ENCODE measurements at places on chromosomes 1 and 21.

DNA sequence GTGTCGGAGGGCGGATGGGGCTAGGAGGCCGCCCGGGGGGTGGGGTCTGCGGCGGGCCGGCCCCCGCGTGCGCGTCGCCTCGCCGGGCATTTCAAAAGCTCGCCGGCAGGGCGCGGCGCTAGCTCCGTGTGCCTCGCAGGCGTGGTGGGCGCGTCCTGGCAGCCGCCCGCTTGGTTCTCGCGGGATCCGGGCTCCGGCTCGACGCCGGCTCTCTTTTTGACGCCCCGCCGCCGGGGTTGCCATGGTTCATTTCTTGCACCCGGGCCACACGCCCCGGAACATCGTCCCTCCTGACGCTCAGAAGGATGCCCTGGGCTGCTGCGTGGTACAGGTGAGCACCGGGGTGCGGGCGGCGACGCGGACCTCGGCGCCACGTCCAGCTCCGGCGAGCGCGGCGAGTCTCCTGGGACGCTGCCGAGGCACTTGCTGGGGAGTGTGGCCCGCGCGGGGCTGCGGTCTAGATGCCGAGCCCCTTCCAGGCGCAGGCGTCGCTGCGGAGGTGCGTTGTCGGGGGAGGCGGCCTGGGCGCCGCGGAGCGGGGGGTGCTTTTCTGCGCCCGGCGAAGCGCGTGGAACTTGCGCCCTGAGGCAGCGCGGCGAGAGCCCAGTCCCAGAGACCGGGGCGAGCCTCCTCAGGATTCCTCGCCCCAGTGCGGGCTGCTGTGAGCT is at the start of gene ZYG11A:
TSS of gene ZYG11A (plus strand) at position 118 of the 668 bp plus-strand sequence. CDS start at position 242, 124 bp downstream.
- DNase-seq = peak; percentile 53

DNA sequence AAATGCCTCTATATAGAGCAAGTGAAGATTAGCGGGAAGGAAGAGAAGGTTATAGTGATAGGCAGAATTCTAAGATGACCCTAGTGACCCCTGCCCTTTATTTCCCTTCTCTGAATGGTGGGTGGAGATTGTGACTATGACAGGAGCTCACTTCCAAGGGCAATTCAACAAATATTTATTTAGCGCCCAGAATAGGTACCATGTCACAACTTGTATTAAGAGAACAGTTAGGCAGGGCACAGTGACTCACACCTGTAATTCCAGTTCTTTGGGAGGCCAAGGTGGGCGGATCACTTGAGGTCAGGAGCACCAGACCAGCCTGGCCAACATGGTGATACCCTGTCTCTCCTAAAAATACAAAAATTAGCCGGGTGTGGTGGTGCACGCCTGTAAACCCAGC is 236.0 kb upstream of the POGK start:
- no peak for DNase-seq

GRCh38 chr1:18805925-18806849 is 53.3 kb downstream of the TAS1R2 start:
- DNase-seq = no peak

DNA sequence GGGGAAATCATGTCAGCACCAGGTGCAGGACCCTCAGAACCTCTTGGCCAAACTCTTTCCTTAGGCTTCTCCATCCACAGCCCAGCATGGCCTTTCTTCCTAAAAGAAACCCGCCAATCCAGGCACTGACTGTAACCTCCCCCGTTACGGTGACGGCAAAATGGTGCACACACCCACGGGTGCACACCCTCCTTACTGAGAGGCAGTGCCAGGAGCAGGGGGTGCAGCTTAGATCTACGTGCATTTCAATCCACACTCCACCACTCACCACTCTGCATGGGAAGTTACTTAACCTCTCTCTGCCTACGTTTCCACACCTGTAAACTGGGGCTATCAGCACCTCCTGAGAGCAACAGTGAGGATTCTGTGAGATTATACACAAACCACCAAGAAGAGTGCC is 31.0 kb downstream of the SUSD4 start:
- DNase-seq = no peak

DNA sequence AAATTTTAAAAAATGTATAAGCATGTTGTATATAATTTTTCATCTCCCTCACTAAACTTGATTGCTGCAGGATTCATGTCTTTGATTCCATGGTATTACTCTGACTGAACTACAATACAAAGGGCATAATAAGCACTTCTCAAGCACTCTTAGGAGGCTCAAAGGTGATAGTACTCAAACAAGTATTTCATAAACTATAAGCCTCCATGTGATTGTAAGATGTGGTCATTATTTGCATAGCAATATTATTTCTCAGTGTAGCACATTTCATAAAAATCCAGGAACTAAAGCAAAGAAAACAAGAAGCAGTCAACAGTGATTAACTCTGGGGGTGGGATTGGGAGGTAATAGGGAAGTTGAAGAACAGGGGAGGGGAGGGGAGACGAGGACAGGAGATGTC is 106.2 kb upstream of the DPT start:
- DNase-seq = no peak

DNA sequence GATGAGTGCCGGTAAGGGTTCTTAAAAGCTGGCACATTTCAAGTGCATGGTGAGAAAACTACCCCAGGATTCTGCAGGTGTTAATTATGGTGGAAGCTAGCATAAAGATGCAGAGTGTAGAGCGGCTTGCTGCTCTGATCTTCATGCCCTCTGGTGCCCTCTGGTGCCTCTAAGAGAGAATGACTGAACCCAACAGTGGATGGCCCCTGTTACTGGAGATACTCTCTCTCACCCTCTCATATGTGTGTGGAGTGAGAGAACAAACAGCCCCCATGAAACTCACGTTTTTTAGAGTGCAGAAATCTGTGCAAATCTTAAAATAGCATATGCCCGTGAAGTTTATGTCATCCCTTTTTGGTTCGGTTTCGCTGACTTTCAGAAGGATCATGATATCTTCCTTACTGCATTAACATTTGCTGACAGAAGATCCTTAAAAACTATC is 90.0 kb downstream of the GRIK1 start:
- DNase-seq = peak; percentile 44

DNA sequence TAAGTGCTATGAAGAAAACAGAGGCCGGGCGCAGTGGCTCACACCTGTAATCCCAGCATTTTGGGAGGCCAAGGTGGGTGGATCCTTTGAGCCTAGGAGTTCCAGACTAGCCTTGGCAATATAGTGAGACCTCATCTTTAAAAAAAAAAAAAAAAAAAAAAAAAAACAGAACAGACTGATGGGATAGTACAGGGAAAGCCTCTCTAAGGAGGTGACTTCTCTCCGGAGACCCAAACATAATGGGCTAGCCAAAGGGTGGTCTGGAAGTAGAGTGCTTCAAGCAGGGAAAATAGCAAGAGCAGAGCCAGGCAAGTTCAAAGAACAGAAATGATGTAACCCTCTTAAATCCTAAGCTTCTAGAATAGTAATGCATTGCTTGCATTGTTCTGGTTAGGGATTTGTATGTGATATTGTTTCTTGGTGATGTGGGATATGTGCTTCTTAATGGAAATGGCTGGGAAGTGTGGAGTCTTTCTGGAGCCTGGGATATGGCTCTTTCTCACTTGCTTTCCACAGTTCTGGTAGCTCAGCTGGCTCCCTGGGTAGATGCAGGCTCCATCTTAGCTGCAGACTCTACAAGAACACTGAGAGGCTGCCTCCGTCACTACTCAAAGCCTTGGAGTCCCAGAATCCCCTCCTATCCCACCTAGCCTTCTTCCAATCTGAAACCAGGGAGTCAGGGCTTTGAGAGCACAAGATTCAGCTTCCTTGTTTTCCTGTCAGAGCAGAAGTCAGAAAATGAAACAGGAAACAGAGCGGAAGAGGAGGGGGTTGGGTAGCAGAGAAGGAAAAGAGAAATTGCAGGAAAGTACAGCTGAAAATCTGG is 1.9 kb upstream of the PIGV start:
- DNase-seq = peak; percentile 66

GRCh38 chr1:110312188-110313121 is 26.7 kb upstream of the RBM15 start:
- peak; percentile 49 for DNase-seq

GRCh38 chr1:77461691-77462090 is 179.9 kb downstream of the AK5 start:
- DNase-seq = no peak
